Anterior cingulate cortex (tissue), 58 donors: ENCODE measurements at places on chromosomes 4 and X.

DNA sequence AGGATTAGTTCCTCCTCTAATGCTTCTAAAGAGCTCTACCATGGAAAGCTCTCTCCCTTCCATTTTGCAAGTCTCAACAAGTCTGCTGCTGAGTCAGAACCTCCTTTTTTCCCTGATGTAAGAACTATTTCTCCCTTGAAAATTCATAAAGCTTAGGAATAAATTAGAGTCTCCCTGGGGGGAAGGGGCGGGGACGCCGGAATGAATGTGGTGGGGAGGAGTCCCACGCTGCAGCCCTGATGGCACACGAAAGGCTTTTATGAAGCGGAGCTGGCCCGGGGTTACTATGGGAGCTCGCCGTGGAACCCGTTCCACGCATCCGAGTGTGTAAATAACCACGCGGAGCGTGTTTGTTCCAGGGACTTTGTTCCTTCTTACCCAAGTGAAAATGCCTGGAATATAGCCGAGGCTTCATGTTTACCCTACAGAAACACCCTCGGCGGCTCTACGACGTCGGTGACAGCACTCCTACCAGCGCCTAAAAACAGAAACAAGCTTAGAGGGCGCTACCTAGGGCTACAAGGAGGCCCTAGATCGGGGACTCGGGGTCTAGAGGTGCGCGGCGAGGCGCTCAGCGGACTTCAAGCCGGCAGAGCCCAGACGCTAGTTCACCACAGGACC lies 923 bp upstream of the CPEB2 start:
- peak; percentile 80 for DNase-seq

GRCh38 chr4:24704149-24704548 lies 91.2 kb upstream of the SOD3 start:
- no peak for DNase-seq

- DNase-seq: no peak
Observed at GRCh38 chr4:137660211-137660610, 127.9 kb upstream of the PCDH18 start.

DNA sequence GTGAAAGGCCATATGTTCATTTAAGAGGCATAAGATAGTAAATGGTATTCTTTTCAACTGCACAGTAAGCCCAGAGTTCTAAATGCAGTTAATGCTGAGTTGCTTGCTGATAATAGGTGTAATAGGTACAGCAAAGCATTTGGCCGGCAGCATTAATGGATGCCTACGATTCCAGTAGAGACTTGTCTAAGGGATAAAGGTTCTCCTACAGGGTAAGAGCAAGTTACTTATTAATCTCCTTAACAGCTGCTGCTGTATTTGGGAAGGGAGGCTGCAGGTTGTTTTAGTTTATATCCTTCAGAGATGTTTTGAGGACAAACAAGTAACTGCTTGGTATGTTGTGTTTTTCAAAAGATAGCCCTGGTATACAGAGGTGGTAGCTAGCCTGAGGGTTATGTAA lies 16.8 kb downstream of the TSPAN7 start:
- DNase-seq: no peak

DNA sequence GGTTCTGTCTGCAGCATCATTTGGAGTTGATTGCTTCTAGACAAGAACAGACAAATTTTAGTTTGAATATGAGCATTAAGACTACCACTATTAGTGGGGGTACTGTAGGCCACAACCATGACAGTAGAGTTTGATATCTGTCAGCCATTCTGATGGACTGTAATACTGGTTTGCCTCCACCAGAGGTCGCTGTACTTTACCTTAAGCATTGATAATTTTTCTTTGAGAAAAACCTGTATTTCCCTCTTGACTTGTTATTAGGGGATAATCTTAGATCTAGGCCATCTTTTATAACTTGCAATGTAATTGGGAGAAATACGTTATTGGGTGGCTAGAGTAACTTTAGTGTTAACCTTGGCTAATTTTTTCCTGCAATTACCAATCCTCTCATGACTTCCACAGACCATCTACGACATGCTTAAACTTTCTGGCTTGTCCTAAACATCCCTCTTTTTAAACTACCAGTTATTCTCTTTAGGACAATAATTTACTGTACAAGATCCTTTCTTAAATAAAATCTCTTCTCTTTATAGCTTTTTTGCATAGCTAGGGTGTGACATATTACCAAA lies 562.4 kb downstream of the MAGEB5 start:
- DNase-seq: no peak

GRCh38 chr4:173189117-173189693 lies 20.6 kb downstream of the GALNT7 start:
- no peak for DNase-seq

GRCh38 chr4:177214935-177215334 lies 94.7 kb upstream of the NEIL3 start:
- DNase-seq: no peak

GRCh38 chrX:50963842-50964241 lies 53.3 kb downstream of the BMP15 start:
- DNase-seq: no peak

GRCh38 chr4:2367626-2368025 lies 50.8 kb downstream of the ZFYVE28 start:
- no peak for DNase-seq

GRCh38 chrX:29541038-29541437 lies 674.3 kb upstream of the MAGEB2 start:
- DNase-seq: no peak

GRCh38 chr4:24226023-24226422 lies 336.2 kb upstream of the PPARGC1A start:
- DNase-seq: no peak

GRCh38 chrX:85998954-85999353 lies 48.4 kb downstream of the CHM start:
- no peak for DNase-seq

GRCh38 chr4:182807767-182808548 lies 109.2 kb downstream of the DCTD start:
- DNase-seq: no peak

- no peak for DNase-seq
Observed at GRCh38 chrX:38868941-38869401, 67.7 kb downstream of the MID1IP1 start.

DNA sequence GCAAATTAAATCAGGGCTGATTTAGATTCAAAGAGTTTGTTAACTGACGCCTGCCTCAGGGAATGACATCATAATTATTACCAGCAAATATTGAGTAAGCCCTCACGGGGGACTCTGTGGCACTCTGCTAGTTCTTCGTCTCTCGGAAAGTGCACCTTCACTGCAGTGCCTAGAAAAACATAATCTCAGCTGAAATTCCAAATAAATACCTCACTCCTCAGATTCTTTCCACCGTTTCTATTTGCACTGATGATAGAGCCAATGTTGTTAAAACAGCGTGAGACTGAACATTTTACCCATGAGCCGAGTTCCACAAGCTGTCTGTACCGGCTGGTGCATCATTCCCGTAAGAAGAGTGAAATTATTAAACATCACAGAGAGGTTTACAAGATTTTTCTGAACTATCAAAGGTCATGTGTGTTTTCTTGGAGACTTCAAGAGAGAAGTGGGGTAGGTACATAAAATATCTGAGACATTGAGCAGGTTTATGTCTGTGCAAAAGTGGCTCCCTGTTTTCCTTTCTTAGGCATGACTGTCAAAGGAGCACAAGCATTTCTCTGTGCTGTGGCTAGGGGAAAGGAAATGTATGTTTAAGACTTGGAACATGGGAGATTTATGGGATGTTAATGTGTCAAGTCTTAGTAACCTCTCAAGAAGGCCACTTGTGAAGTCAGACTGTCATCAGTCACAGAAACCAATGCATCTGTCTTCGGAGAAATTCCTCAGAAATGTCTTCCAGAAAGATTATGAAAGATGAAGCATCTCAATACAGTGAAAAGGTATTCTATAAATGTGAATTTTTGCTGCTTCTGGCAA lies 119.6 kb downstream of the CBLL2 start:
- no peak for DNase-seq

GRCh38 chr4:152074088-152074437 lies 313.3 kb upstream of the GATB start:
- DNase-seq: no peak

DNA sequence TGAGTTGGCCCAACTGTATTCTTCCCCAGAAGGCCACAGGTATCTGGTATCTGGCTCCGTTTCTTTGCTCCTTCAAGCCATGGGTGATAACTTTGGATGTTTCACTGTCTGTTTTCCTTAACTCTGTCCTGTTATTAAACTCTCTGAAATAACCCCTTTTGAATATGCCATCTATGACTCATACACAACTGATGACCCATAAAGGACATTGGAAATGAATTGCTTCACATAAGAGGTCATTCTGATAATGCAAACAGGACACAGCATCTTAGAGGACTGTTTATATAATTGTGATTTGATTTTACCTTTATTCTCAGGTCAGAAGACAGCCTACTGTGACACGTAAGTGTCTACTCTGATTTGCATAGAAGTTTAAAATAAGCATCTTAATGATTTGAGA lies 227.7 kb downstream of the VEGFC start:
- no peak for DNase-seq

DNA sequence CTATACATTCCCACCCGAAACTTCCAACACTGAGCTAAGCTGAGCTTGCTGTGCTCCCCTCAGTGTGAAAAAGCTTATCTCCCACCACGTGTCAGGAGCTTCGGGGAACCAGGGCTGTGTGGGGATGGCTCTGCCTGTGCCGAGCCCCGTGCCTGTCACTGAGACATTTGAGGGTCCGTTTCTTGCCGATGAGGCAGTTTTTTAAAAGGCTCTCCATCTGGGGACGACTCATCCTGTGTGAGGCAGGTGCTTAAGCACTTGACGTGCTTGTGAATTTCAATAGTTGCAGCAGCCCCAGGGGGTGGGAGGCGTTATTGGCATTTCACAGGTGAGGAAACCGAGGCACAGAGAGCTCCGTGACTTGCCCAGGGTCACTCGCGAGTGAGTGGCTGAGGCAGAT lies 151.8 kb downstream of the STOX2 start:
- DNase-seq: no peak

- DNase-seq: no peak
Observed at GRCh38 chrX:72110876-72111708, 20.6 kb downstream of the RTL5 start.

GRCh38 chr4:125780164-125780563 lies 465.4 kb downstream of the FAT4 start:
- no peak for DNase-seq

DNA sequence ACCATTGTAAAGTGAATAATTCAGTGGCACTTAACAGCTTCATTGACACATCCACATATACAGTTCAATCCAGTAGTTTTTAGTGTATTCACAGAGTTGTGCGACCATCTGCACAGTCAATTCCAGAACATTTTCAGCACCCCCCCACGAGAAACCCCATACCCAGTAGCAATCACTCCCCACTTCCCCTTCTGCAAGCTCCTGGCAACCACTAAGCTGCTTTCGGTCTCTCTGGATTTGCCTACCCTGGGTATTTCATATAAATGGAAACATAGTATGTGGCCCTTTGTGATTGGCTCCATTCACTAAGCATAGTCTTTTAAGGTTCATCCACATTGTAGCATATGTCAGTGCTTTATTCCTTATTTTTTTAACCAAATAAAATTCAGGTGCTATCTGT lies 10.0 kb downstream of the MSL3 start:
- DNase-seq: no peak

DNA sequence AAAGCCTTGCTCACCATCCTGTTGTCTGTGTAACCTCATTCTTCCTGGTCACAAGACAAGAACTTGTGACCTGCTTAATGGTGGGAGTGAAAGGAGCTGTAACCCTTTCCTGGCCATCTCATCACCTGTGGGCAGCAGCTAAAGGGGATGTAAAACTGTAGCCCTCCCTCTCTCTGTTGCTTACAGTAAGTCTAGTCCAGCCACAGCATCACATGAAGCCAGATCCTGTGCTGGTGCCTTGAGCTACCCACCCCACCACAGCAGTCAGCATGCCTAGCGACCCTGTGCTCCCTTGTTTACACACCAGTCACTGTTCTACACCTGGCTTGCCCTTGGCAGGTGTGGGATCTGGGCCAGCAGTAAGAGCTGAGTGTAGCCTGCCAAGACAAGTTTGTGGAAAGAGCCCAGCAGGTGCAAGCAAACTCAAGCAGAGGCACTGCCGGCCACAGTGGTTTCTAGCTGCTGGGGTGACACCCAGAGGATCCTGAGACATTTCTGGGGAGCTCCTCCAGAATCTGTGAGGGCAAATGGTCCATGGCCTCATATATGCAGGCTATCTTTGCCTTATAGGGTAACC lies 41.0 kb downstream of the UGT2B28 start:
- no peak for DNase-seq

- no peak for DNase-seq
Observed at GRCh38 chrX:124405868-124406267, 59.5 kb downstream of the SH2D1A start.

DNA sequence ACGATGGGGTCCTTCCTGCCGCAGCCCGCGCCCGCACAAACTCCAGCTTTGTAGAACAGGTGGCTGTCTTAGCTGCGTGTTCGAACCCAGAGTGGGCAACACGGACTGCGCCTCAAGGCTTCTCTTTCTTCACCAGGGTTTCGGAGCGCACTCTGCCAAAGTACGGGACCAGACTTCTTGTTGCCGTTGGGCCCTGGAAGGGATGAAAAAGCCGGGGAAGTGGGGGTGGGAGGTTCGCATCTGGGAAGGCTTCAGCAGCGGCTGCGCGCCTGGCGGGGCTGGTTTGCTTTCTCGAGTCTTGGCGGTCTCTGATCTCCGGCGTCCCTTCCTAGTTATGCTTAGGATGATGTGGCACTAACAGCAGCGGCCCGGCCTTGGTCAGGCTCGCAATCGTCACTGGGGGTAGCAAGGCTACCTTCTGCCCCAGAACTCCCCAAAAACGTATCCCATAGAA lies 673 bp downstream of the PARM1 start:
- DNase-seq: no peak

- DNase-seq: no peak
Observed at GRCh38 chr4:8245884-8246833, 23.4 kb upstream of the HTRA3 start.

DNA sequence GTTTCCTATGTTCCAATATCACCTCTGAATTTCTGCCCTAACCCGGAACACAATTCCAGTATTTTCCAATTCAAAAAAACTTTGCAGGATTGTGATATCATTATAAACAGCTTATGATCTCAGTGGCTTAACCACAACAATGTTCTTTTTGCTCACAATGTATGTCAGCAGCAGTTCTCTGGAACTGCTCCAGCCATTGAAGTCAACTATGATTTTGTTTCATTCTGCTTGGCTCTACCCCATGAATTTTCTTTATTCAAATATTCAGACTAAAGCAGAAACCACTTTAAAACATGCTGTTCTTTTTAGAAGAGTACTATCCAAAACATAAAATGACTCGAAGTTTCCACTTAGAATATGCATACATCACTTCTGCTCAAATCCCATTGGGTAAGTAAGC lies 1611.1 kb downstream of the ARAP2 start:
- no peak for DNase-seq
